ENCODE measurements at places on chromosomes 2 and 18. TPM values are rescaled to one million over a fixed set of nuclear protein-coding genes. Genes with fewer than 3 reads are reported as not detected.

Gene TBR1
- not detected for total RNA-seq

Gene CLASP1
- total RNA-seq, result 83.5 TPM

Gene CHAC2
- total RNA-seq, result 5.0 TPM

DNA sequence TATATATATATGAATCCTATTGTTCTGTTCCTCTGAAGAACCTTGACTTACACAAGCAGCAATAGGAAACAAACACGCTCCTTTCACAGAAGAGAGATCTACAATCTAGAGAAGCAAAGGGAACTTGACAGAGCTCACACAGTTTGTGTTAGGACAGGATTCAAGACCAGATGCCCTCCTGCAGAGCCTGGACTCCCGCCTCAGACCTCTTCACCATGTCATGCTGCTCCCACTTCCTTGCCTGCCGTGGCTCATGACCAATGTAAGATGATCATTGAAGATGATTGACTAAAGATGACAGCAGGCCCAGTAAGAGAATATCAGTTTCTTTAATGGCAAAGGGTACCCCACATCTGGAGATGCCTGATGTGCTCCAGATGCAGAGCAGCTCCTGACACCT, 111.2 kb upstream of the AGAP1 start:
- H3K27ac ChIP-seq, result no peak overlapping the region
- H3K4me1 ChIP-seq, result peaks cover 11% of the 10 kb centered on the region
- no peaks in the 10 kb centered on the region for H3K27me3 ChIP-seq
- DNase-seq, result no peak

DNA sequence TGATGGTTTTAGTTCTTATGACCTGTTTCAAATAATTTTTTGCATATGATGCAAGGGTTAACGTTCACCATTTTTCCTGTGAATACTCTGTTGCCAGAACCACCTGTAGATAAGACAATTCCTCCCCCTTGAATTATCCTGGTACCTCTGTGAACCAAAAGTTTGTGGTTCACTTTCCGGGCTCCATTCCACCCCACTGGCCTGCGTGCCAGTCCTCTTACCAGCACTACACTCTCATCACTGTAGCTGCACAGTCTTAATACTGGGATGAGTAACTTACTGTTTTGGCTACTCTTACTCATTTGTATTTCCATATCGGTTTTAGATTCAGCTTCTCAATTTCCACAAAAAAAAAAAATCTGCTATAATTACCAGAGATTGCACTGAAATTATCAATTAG, 34.4 kb downstream of the AFG3L2 start:
- no peak overlapping the region for H3K4me3 ChIP-seq
- peaks cover 23% of the 10 kb centered on the region for H3K36me3 ChIP-seq
- no peak for DNase-seq

GRCh38 chr18:2880473-2880872, 33.7 kb downstream of the EMILIN2 start:
- peaks cover 7% of the 10 kb centered on the region for H3K27me3 ChIP-seq
- no peaks in the 10 kb centered on the region for H3K4me1 ChIP-seq
- H3K27ac ChIP-seq, result no peak overlapping the region
- DNase-seq, result no peak
- H3K36me3 ChIP-seq, result no peaks in the 10 kb centered on the region

DNA sequence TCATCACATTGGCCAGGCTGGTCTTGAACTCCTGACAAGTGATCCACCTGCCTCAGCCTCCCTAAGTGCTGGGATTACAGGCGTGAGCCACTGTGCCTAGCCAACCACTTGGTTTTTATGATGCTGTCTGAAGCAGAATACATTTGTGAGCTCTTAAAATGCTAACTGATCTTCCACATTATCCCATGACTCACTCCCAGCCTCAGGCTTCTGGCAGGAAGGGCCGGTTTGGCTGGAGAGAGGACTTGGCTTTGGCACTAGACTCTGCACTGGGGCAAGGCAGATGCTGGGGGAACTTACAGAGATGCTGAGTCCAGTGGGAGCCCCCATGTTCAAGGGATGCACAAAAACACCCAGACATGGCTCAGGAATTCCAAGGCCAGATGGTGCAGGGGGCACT, 40.5 kb upstream of the SH3BP4 start:
- no peaks in the 10 kb centered on the region for H3K36me3 ChIP-seq
- peak; percentile 89 for DNase-seq
- H3K27me3 ChIP-seq, result no peaks in the 10 kb centered on the region
- H3K27ac ChIP-seq, result no peak overlapping the region

- H3K36me3 ChIP-seq, result no peaks in the 10 kb centered on the region
- peaks cover 12% of the 10 kb centered on the region for H3K4me1 ChIP-seq
- no peak overlapping the region for H3K4me3 ChIP-seq
- H3K27me3 ChIP-seq, result no peaks in the 10 kb centered on the region
- no peak overlapping the region for H3K27ac ChIP-seq
These were observed 76.0 kb downstream of the CD28 start for GRCh38 chr2:203782262-203782976.

GRCh38 chr18:59208602-59209125, 11.3 kb upstream of the GRP start:
- no peaks in the 10 kb centered on the region for H3K4me1 ChIP-seq
- no peaks in the 10 kb centered on the region for H3K36me3 ChIP-seq
- H3K27me3 ChIP-seq, result peaks cover 28% of the 10 kb centered on the region
- DNase-seq, result no peak
- no peak overlapping the region for H3K27ac ChIP-seq
